Mesothelial cell of epicardium (in vitro differentiated cells): ENCODE measurements at places on chromosomes 11 and 22. TPM values are rescaled to one million over a fixed set of nuclear protein-coding genes. Genes with fewer than 3 reads are reported as not detected.

CREB3L1 gene
- 34.5 to 43.0 TPM (median 36.3 TPM) in 3 replicates for total RNA-seq

DNA sequence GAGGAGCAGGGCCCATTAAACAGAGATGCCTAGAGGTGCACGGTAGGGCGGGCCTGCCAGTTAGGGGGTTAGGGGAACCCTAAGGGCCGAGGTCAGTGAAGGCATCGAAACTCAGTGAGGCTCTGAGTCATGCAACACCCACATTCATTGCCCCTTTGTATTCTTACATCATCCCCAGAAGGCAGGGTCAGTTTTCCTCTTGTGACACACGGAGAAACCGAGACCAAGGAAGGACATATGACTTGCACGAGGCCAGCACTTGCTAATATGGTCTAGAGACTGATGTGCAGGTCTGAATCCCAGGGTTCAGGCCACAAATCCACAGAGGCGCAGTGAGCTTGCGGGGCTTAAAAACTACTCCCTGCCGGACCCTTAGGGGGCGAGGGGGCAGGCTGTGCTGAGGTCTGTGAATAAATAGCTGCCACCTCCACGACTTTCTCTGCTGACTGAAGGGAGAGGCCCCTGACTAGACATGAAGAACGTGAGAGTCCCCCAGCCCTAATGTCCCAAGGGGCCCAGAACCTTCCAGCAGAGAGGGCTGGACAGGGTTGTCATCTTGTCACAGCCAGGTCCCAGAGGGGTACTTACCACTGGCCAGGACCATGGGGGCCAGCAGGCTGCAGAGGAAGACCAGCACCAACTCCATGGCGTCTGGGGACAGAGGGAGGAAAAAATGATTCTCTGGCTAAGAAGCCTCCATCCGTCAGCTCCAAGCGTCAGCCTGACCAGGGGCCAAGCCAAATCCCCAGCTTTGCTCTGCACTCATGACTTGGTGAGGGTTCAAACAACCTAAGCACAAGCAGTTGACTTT, 17.8 kb upstream of the FXYD2 start:
- H3K27me3 ChIP-seq, result no peaks in the 10 kb centered on the region
- no peak overlapping the region for H3K4me3 ChIP-seq
- peaks cover 28% of the 10 kb centered on the region for H3K36me3 ChIP-seq
- DNase-seq, result peak; percentile 7

SYT12 gene
- total RNA-seq, result 0.24 to 0.40 TPM (median 0.34 TPM) in 3 replicates

GRCh38 chr11:64959498-64959897, 12.4 kb downstream of the MAJIN start:
- H3K27ac ChIP-seq, result no peak overlapping the region
- H3K4me3 ChIP-seq, result no peak overlapping the region
- H3K4me1 ChIP-seq, result no peaks in the 10 kb centered on the region
- H3K27me3 ChIP-seq, result peaks cover 10% of the 10 kb centered on the region
- DNase-seq, result no peak

DNA sequence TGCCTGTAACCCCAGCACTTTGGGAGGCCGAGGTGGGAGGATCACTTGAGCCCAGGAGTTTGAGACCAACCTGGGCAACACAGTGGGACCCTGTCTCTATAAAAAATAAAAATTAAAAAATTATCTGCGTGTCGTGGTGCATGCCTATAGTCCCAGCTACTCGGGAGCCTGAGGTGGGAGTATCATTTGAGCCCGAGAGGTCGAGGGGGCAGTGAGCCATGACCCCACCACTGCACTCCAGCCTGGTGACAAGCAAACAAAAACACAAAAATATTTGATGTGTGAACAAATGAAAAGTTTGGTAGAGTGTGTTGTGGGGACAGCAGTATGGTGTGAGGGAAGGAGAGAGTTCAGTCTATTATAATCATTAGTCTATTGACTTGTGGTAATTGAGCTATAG, 90.8 kb upstream of the PARVA start:
- H3K4me3 ChIP-seq, result no peak overlapping the region
- no peak for DNase-seq
- peaks cover 44% of the 10 kb centered on the region for H3K4me1 ChIP-seq
- peaks cover 6% of the 10 kb centered on the region for H3K27me3 ChIP-seq
- H3K27ac ChIP-seq, result peak overlapping the region; percentile 86
- no peaks in the 10 kb centered on the region for H3K36me3 ChIP-seq

TEAD1 gene
- 156 to 163 TPM (median 161 TPM) in 3 replicates for total RNA-seq

OR52I1 gene
- not detected in 3 replicates for total RNA-seq

- DNase-seq, result no peak
- no peak overlapping the region for H3K27ac ChIP-seq
- no peaks in the 10 kb centered on the region for H3K36me3 ChIP-seq
- peaks cover 6% of the 10 kb centered on the region for H3K4me1 ChIP-seq
- no peak overlapping the region for H3K4me3 ChIP-seq
These were observed 5.5 kb upstream of the DRG1 start for GRCh38 chr22:31393893-31394292.

GRK3 gene
- 13.8 to 15.0 TPM (median 14.6 TPM) in 3 replicates for total RNA-seq

AQP11 gene
- total RNA-seq, result 1.8 to 1.9 TPM (median 1.9 TPM) in 3 replicates

ANO5 gene
- 3.6 to 4.2 TPM (median 3.9 TPM) in 3 replicates for total RNA-seq

MMP27 gene
- total RNA-seq, result not detected in 3 replicates

- H3K36me3 ChIP-seq, result no peaks in the 10 kb centered on the region
- peak overlapping the region; percentile 30 for H3K27ac ChIP-seq
- DNase-seq, result no peak
- no peak overlapping the region for H3K4me3 ChIP-seq
- H3K4me1 ChIP-seq, result peaks cover 34% of the 10 kb centered on the region
- no peaks in the 10 kb centered on the region for H3K27me3 ChIP-seq
These were observed 15.7 kb downstream of the DAGLA start for GRCh38 chr11:61695917-61696316.

DNA sequence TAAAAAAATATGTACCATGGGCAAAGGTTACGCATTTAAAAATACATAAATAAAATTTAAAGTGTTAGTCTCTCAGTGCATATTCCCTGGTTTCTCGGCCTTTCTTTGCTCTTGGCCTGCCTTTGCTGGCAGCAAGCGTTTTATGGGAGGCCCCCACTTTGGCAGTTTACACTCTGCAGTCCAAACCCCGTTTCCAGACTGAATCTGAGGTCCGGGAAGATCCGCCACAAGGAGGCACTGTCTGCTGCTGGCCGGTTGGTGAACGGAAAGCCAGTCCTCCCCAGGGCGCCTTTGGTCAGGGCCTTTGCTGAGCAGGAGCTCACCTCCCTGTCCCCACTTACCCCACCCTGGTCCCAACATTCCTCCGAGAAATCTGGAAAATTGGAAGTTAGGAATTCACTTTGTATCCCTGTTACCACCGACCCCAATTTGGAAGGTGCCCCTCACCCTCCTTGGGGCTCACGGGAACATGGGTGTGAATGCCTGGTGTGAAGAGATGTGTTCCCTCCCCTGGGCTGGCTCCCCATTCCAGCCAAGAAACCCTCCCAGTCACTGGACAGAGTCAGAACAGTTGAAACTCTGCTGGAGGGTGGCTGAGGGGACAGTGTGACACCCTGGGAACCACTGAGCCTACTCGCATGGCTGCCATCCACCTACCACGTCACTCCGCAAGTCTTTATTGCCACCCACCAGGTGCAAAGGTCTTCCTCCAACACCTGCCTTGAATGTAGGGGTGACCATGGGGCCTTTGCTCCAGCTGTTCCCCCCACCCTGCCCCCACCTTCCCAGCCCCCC, 9.4 kb upstream of the SF1 start:
- no peaks in the 10 kb centered on the region for H3K27me3 ChIP-seq
- H3K4me3 ChIP-seq, result no peak overlapping the region
- no peak overlapping the region for H3K27ac ChIP-seq
- H3K4me1 ChIP-seq, result no peaks in the 10 kb centered on the region
- no peak for DNase-seq
- no peaks in the 10 kb centered on the region for H3K36me3 ChIP-seq

GRCh38 chr11:1852877-1853276, at the start of gene LSP1:
Gene LSP1 (plus strand): TSS chr11:1853084. CDS start chr11:1853145, 61 bp downstream.
- no peaks in the 10 kb centered on the region for H3K4me1 ChIP-seq
- H3K27me3 ChIP-seq, result no peaks in the 10 kb centered on the region
- DNase-seq, result no peak
- no peaks in the 10 kb centered on the region for H3K36me3 ChIP-seq

DNA sequence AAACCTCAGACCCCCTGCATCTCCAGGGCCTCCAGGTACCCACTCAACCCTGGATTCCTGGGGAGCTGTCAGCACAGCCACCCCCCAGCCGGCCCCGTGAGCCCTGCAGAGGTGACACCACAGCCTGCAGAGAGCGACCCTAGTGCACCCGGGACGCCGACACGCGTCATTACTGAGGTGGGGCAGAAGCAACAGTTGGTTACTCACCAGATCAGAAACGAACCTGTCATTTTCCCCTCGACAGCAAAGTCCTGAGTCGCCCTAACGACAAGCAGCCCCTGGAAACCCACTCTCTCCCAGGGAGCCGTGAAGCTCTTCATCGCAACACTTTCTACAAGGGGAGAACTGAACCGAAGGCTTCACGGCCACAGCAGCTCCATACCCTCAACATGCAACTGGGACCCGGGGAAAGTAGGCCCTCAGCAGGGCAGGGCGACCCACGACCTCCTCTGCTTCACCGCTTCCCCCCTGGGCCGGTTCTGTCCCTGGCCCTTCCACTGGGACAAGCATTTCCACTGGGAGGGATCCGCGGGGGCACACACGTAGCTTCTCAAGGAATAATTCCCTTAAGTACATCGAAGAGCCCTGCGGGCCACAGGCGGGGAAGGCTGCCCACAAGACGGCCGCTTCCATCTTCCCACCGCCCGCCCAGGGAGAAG, 1.6 kb downstream of the BRD1 start:
- H3K27me3 ChIP-seq, result no peaks in the 10 kb centered on the region
- peaks cover 25% of the 10 kb centered on the region for H3K4me1 ChIP-seq
- no peak for DNase-seq
- H3K4me3 ChIP-seq, result peak overlapping the region; percentile 85
- H3K36me3 ChIP-seq, result peaks cover 25% of the 10 kb centered on the region

DNA sequence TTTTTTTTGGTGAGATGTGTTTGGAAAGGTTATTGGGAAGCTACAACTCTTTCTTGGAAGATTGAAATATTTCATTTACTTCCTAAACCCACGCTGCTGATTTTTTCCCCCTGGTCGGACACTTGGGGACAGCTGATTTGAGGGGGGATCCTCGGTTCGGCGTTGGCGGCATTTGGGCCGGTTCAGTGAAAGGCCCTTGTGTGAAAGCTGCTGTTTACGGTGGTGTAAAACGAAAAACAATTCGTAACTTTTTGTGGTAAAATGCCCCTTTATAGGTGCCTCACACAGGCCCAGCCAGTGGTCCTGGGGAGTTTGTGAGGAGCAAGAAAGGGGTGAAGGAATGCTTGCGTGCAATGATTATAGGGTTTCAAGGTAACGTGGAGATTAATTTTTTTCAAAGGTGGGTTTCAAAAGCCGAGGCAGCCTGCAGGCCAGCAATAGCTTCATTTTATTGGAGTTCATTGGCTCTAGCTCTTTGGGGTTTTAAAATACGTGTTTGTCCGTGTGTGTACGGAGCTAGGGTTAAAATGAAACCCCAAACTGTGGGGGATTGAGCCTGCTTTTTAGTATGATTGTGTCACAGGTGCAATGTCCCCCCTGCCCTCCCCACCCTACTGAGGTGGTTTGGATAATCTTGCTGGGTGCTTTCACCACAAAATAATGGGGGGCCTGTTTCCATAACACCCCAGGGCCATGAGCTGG, 77.2 kb upstream of the PPARA start:
- no peak for DNase-seq
- peak overlapping the region; percentile 81 for H3K4me3 ChIP-seq
- H3K27me3 ChIP-seq, result peaks cover 34% of the 10 kb centered on the region
- H3K27ac ChIP-seq, result no peak overlapping the region
- peaks cover 35% of the 10 kb centered on the region for H3K4me1 ChIP-seq
- H3K36me3 ChIP-seq, result peaks cover 8% of the 10 kb centered on the region

DNA sequence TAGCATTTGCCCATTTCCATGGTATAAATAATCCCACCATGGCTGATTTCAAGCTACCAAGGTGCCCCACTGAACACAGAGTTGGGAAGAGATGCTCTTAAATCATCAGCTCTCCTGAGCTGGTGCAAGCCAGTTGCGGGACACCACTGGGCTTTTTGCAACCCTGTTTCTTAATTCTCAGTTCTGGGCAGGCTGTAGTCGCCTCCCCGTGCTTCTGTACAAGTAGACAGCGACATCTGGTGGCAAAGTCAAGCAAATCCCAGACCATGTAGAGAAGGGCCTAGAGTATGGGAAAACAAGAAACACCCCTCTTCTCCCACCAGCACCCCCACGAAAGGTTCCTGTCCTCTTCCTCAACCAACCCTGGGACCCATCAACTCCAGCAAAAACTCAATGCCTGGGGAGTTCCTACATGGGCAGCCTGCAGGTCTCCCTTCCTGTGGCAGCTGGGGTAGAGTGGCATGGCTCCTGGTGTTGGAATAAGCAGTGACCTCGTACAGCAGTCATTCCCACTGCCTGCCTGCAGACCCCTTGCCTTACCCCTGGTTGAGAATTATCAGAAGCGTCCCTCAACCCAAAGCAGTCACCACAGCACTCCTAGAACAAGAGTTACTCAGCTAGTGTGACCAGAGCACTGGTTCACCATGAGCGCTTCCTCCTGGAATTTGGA, 68.4 kb downstream of the IGLL5 start:
- H3K36me3 ChIP-seq, result no peaks in the 10 kb centered on the region
- H3K27me3 ChIP-seq, result peaks cover 63% of the 10 kb centered on the region
- H3K4me3 ChIP-seq, result no peak overlapping the region
- H3K27ac ChIP-seq, result no peak overlapping the region
- H3K4me1 ChIP-seq, result no peaks in the 10 kb centered on the region
- DNase-seq, result peak; percentile 69

FAM227A gene
- 10.3 to 11.9 TPM (median 11.0 TPM) in 3 replicates for total RNA-seq

GRCh38 chr22:41245917-41246499, 5.3 kb upstream of the CHADL start:
- no peak overlapping the region for H3K4me3 ChIP-seq
- H3K4me1 ChIP-seq, result no peaks in the 10 kb centered on the region
- H3K27ac ChIP-seq, result no peak overlapping the region

SLC16A8 gene
- 0.14 to 0.60 TPM (median 0.18 TPM) in 3 replicates for total RNA-seq

DNA sequence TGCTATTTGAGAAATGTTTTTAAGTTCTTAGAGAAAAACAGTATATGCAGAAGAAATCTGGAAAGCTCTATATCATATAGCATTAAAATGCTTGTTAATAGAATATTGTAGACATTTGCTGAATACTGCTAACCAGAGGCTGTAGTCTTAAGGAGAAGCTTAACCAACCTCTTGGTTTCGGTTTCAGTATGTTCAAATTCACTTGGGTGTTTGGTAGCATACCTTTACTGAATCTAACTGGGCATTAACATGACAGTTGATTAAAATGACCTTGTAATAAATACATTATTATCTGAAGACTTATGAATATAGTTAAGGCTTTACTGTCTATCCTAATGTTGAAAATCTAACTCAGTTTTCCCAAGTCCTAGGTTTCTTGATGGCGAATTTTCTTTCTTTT, 5.4 kb downstream of the PCF11 start:
- DNase-seq, result no peak
- H3K4me1 ChIP-seq, result peaks cover 37% of the 10 kb centered on the region
- H3K27ac ChIP-seq, result peak overlapping the region; percentile 48
- H3K36me3 ChIP-seq, result peaks cover 22% of the 10 kb centered on the region

- DNase-seq, result no peak
- H3K36me3 ChIP-seq, result peaks cover 30% of the 10 kb centered on the region
- H3K27ac ChIP-seq, result no peak overlapping the region
- no peak overlapping the region for H3K4me3 ChIP-seq
These were observed 5.5 kb downstream of the VPS37C start for GRCh38 chr11:61155741-61156140.
